ENCODE measurements at places on chromosomes 5 and 9.

GRCh38 chr9:116653348-116654058 lies 33.6 kb upstream of the TRIM32 start:
- no peak for DNase-seq

DNA sequence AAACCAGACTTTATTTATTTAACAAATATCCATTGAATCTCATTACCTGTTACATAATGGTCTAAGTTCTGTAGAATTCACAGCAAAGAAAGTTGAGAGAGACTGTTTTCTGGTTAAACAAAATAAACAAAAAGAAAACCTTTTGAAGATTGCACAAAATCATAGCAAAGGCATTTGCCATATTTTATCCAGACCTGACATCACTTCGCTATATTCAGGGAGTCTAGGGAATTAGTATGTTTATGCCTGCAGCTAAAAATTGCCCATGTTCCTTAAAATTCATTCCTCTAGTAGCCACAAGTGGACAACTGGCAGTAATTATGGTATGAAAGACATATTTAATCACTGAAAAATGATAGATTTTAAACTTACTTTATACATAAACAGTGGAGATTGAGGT lies 577.0 kb upstream of the DAB2 start:
- DNase-seq: no peak

GRCh38 chr5:30103052-30103451 lies 1090.4 kb upstream of the CDH6 start:
- no peak for DNase-seq

GRCh38 chr9:133683586-133684120 lies 47.5 kb downstream of the DBH start:
- DNase-seq: peak; percentile 64

- DNase-seq: no peak
Measured at GRCh38 chr9:115327436-115328122, 209.6 kb upstream of the TNC start.

DNA sequence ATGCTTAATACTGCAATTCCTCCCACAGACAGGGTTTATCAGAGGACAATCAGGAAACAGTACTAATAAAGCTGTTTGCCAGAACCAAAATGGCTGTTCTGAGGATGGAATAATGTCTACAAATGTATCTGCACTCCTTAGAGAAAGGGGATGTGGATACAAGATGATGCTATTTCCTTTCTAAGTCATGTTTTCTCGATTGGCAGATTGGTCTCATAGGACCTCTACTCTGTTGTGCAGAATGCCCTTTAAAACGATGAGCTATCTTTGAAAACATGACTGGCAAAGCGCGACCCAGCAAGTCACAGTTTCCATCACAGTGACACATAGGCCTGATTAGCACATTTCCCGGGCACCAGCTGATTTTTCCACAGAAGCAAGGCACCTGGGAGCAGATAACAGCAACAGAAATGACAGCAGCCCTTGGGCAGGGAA lies 54.0 kb downstream of the AOPEP start:
- peak; percentile 47 for DNase-seq

DNA sequence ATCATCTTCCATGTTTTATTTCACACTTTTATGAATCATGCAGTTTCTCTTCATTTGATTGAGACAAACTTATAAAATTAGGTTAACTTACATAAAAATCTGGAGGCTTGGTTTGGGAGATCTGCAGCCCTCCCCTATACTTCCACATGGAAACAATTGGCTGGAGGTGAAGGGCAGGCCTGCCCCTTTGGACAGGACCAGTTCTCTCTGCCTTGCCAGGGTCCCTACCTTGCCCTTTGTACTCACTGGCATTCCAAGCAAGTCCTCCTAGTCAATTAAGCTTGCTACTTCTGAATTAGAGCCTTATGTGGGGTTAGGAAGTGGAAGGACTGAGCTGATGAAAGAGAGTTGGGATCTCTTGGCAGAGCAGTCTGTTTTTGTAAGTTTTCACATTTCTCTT lies 257.3 kb downstream of the GAS1 start:
- no peak for DNase-seq

GRCh38 chr9:77939149-77939668 lies 92.4 kb downstream of the GNAQ start:
- no peak for DNase-seq

DNA sequence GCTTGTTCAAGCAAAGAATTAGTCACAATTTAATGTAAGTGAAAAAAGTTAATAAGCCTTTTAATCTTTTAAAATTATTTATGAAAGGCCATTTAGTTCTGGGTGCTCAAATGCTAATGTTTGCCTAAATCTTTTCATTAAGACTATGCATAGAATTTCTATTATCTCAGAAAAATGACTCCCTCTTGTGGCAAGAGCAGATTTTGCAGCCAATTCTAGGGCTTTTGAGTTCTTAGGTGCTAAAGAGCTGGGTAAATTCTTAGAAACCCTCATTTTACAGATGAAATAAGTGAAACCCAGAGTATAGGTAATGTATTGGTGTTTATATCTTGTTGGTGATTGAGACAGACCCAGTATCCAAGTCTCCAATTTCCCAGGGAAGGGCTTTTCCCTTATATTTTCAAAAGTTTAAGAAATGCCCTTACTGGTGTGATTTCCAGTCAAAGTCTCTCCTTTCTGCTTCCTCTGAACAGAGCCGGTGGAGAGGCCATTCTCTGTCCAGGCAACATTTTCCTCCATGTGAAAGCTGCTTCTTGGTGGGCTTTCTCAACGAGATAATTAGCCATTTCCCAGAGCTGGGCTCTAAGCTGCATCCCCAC lies 24.1 kb upstream of the PCSK5 start:
- DNase-seq: peak; percentile 48

DNA sequence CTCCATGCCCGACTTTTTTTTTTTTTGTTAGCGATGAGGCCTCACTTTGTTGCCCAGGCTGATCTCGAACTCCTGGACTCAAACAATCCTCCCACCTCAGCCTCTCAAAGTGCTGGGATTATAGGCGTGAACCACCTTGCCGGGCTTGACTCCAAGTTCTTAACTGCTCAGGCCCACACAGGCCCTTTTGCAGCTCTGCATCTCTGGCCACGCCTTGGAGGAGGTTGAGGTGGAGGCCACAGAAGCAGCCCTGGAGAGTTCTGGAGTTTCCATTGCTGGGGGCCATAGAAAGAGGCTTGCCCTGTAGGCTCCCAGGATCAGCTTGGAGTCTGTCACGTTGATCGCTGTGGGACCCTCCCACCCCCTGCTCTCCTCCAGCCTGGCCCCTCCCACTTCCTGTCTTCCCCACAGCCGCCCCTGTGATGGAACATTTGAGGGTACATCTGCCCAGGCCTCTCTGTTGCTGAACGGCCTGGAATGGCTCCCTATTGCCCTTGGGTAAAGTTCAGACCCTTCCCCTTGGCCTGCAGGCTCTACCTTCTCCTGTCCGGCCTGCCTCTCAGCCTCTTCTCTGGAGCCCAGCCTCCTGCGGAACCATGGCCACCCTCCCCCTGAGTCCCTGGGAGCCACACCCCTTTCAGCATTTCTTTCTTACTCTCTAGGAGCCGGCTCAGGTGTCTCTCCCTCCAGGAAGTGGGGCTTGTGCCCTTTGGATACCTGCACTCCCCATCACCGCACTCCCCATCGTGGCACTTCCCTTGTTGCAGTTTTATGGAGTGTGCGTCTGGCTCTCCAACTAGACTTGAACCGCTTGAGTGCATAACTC lies 30.4 kb upstream of the IER5L start:
- peak; percentile 68 for DNase-seq

DNA sequence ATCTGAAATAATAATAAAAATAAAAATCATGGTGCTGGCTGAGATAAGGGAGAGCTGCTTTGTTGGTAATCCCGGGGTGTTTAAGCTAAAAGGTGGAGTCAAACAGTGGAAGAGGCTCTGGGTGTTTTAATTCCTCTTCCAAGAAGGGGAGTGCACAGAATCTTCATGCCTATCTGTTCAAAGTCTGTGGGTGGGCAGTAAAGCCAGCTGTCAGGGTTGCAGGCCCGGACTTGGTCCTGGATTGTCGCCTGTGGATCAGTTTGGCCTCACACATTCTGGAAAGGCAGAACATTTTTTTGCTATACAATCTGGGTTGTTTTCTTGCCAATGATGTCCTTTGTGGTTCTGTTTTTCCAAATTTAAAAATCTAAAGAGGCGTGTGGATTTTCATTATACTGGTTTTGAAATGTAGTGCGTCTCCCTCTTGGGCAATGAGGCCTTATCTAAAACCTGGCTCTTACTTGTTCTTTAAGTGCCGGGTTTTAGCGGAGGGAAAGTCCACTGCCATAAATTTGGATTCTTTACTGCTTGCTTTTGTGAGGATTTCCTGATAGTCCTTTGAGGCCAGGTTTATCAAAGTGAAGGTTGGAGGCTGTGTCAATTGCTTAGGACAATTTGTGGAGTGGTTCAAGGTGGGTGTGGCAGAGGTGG lies 5.8 kb downstream of the ANKDD1B start:
- DNase-seq: no peak

DNA sequence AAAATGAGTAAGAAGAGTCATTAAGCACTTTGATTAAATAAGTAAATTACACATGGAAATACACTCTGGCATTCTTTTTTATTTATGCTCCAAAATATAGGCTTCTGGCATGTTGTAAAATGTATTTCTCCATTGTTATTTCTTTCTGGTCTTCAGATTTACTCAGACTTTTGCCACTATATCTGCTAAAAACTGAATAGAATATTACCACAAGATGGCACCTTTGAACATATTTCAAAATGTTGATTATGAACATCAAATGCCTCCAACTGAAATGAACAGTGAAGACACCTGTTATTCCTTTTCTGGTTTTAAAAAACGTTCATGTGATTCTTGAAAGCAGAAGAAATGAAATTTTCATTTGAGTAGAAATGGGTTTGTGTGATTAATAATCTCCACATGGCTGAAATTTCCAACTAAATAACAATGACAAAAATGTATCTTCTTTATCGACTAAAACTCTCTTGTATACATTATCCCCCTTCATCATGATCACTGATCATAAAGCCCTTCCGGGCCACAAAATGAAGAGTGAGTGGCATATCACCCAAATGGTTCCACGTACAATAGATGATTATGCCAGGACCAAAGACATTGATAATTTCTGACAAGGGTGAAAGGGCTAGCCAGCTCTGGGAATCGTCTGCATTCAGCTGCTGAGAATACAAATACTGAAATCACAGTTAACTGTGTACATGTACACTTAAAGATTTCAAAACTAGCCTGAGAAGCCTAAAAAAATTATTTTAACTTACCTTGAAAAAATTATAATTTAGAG lies 23.8 kb downstream of the TYRP1 start:
- no peak for DNase-seq

- DNase-seq: no peak
Measured at GRCh38 chr9:117725426-117725887, 21.3 kb downstream of the TLR4 start.

DNA sequence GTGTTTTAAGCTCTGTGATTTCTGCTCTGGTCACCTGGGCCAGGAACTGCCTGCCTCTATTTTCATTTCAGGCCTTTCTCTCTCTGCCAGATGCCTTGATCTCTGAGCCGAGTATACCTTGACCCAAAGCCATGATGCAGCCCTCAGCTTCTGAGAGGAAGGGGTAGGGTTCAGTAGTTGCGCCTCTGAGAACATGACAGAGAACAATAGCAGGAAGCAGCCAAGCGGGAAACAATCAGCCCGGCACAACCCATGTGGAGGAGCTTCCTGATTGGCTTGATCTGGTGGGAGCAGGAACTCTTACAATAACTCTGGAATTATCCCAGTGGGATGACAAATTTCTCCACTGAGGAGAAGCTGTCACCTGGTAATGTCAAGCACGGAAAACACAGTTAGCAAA lies 127.4 kb downstream of the PALM2AKAP2 start:
- no peak for DNase-seq

DNA sequence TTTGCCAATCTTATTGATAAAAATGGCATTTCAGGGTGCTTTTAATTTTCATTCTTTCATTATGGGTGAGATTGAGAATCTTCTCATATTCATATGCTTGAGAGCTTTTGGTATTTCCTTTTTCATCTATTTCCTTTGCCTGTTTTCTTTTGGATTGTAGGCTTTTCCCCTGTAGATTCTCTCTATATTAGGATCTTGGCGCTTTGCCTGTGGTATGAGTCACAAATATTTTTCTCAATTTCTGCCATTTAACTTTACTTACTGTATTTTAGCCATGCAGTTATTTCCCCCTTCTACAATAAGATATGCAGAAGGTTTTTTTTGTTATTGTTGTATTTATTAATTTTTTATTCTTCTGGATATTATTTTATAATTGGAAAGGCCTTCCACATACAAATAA lies 21.5 kb upstream of the KLF9 start:
- no peak for DNase-seq

- DNase-seq: no peak
Measured at GRCh38 chr5:98109561-98110006, 663.9 kb upstream of the RGMB start.

GRCh38 chr9:129473523-129474244 lies 147.2 kb downstream of the C9orf50 start:
- DNase-seq: no peak

GRCh38 chr5:161274951-161275350 lies 271.6 kb downstream of the GABRB2 start:
- DNase-seq: no peak

Measured in activated CD4-positive, alpha-beta T cell treated with anti-CD3 and anti-CD28 coated beads for 48 hours (primary cell).